Activated CD4-positive, alpha-beta T cell treated with anti-CD3 and anti-CD28 coated beads, Interleukin-2, amount 10 ng/mL, durations not matched to agents 24 days and 14 days (primary cell): ENCODE measurements at places on chromosomes 6 and 20.

DNA sequence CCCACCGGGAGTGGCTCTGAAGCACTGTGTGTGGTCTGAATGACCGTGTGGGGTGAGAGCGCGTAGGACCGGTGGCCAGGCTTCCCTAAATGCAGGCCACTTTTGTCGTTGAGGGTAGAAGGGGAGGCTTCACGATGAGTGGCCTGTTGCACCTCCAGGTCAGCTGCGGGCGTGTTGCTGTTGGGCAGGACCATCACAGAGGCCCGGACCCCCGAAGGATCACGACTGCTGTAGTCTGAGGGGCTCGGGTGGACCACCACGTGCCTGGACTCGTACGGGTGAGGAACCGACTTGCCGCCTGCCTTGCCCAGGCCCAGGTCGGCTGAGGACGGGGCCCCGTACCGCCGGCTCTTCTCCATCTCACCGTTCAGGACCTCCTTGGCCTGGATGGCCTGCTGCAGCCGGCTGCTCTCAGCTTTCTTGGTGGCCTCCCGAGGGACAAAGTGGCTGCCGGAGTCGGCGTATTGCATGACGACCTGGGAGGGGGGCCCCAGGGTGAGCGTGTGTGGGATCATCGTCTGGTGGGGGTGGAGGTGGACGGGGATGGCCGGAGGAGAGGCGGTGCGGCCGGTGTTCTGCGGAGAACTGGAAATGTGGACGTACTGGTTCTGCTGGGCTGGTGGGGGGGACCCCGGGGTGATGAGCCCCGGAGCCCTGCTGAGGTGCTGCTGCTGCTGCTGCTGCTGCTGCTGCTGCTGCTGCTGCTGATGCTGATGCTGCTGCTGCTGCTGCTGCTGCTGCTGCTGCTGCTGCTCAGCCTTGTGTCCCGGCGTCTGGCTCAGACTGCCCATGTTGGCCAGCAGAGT lies 88.8 kb downstream of the GMPR start:
- no peak for DNase-seq

GRCh38 chr6:56244089-56244488 lies 3.3 kb downstream of the COL21A1 start:
- DNase-seq = no peak

- DNase-seq = no peak
Measured at GRCh38 chr6:144654506-144654905, 369.4 kb downstream of the UTRN start.

- DNase-seq = no peak
Measured at GRCh38 chr6:106272287-106272686, 53.3 kb downstream of the ATG5 start.

GRCh38 chr20:13546497-13547131 lies 92.1 kb downstream of the TASP1 start:
- DNase-seq = peak; percentile 90

DNA sequence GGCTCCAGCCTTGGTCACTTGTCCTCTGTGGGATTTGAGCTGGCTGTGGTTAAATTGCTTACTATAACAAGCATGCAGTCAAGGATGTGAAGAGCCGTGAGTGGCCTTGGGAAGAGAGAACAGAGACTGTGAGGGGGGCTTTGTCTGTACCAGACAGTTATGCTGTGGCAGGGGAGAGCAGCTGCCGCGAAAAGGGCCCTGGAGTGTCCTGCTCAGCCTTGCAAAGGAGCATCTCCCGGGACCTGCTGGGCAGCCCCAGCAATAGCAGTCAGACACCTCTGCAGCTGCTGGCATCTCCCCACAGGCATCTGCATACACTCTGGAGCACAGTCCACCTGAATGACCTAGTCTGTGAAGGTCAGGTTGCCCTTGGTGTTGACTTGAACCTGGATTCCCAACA lies 6.3 kb downstream of the EBF4 start:
- peak; percentile 53 for DNase-seq

DNA sequence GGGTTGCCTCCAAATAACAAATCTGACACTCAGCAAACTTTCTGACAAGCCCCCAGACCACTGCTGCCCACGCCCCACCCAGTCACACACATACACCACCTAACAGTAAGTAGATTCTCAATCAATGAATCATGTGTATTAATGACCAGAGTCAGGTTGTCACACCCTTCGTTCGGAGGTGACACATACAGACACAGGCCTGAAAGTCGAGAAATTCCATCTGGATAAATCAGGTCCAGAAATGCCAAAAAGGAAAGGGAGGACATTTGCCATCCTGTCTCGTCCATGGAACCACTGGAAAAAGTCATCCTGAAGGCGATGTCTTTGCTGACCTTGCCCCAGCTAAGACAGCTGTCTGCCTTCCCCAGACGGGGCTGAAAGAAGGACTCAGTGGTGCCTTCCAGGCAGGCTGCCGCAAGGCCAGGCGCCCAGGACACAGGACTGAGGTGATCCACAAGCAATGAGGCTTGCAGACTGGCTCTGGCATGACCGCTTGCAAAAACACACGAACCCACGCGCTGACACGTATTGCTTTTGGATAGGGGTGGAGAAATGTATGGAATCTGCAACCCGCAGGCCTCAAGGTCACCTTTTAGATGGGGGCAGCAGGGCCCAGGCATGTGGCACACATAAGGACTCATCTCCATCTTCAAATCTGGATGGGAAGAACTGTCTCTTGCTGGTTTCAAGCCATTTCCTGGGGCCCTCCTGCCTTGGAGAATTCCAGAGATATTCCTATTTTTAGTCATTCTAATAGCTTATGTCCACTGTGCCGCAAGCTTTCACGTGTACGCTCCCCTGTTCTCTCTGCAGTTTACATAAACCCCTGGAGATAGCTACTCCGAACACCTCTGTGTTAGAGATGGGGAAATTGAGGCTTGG lies 9.0 kb downstream of the NFATC2 start:
- DNase-seq = no peak

GRCh38 chr6:96301781-96302180 lies 219.8 kb upstream of the UFL1 start:
- no peak for DNase-seq

DNA sequence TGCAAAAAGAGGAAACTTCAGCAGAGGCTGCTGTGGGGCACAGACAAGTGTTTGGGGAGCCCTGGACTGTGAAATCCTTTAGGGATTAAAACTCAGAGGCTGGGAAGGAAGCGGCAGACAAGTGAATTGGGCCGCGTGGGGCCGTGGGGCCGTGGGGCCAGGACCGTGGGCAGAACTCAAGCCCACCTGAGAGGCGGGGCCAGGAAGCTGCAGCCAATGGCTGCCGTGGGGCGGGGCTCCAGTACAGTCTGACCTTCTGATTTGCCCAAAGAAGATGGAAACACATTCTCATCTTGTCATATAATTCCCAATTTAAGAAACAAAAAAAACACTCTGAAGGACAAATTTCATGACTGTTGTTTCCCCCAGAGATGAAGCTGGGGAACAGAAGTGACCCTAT lies 55.4 kb downstream of the ANKRD60 start:
- DNase-seq = no peak

DNA sequence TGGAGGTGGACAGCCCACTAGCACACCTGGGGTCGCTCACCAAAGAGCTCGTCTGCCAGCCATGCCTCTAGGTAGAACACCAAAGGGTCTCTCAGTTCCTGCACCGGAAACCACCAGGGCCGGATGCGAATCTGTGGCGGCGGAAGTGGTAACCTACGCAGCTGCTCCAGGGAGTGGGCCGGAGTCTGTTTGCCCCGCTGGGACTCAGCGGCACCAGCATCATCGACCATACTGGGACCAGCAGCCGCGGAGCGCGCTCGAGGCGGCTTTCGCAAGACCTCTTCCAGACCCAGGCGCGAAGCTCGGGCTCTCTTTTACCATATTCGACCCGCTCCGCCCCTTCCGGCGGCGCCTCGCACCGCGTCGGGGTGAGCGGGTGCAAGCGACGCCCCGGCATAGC lies at the start of gene OOEP:
Gene OOEP (minus strand): TSS at position 335 of the 400 bp plus-strand sequence. CDS start 105 bp downstream, at position 230.
- DNase-seq = no peak

DNA sequence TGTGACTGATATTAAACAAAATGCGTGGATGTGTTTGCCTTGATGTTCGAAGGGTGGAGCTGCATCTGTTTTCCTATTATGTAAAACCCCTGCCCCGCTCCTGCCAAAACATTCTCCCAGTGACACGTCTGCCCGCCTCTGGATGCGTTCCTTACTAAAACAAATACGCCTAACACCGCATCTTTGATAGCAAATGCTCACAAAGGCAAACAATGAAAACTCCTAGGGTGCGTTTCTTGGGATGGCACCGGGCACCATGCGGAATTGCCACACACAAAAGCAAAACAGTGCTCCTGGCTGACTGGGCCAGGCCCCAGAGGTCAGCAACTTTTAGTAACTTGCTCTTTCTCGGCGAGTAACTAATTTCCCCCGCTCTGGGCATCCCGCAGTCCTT lies 9.0 kb upstream of the FOXC1 start:
- DNase-seq = no peak

GRCh38 chr20:37903317-37904007 lies 535 bp downstream of the VSTM2L start:
- DNase-seq = peak; percentile 59

DNA sequence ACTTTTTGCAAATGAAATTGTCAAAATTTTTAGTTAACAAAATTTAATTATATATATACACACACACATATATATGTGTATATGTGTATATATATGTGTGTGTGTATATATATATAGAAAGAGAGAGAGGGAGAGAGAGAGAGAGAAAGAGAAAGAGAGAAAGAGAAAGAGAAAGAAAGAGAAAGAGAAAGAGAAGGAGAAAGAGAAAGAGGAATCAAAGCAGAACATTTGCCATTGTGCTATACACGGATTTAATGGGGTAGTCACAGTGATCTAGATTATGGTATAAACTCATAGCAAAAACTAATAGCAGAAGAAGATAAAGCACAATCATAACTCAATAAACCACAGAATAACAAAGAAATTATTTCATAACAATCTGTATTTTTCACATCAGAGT lies 126.7 kb downstream of the DST start:
- DNase-seq = no peak

GRCh38 chr6:17768388-17768787 lies 61.7 kb upstream of the NUP153 start:
- no peak for DNase-seq

DNA sequence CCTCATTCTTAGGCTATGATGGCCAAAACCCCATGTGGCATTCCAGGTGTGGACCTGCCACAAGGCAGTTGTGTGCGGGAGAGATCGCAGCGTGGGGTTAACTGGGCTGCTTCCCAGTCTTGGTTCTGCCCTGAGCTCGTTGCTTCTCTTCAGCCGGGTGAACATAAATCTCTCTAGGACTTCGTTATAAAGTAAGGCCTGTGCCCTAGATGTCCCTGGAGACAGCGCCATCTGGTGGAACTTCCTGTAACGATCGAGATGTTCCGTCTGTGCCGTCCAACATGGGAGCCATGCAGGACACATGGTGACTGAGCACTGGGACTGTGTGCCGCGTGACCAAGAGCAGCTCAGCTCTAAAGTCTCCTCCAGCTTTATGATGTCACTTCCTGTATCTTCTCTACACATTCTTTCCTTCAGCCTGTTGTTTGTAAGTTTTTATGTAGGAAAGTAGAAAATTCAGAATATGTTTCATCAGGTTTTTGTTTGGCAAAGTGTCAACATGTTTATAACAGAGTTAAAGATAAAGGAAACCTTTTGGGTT lies 26.8 kb upstream of the RPP40 start:
- peak; percentile 92 for DNase-seq

- no peak for DNase-seq
Measured at GRCh38 chr6:53659458-53659857, 6.1 kb downstream of the KLHL31 start.

- no peak for DNase-seq
Measured at GRCh38 chr6:136171231-136171630, 78.9 kb downstream of the MTFR2 start.

DNA sequence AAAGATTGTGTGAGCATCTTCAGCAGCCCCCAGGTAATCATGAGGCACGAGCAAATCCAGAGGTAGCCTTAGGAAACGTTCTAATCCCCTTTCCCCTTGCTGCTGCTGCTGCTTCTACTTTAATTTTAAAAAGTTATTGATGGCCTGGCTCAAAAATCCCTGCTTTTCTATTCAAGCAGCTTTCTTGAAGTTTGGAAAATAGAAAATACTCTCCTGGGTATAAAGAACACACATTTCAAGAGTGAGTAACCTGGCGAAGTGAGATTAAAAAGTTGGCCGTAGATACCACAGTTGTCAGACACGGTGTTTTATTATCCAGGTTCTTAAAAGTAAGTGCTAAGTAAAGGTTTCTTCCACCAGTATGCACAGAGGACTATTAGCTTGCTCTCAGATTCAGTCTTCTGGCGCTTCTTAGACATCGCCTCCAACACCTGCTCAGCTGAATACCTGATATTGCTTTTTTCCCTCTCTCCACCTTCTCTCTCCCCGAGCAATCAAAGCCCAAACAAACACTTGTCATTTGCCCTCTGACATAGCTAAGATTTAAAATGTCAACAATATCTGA lies 150.7 kb downstream of the EDN3 start:
- DNase-seq = no peak

GRCh38 chr6:86581833-86582232 lies 355.5 kb upstream of the HTR1E start:
- DNase-seq = no peak

DNA sequence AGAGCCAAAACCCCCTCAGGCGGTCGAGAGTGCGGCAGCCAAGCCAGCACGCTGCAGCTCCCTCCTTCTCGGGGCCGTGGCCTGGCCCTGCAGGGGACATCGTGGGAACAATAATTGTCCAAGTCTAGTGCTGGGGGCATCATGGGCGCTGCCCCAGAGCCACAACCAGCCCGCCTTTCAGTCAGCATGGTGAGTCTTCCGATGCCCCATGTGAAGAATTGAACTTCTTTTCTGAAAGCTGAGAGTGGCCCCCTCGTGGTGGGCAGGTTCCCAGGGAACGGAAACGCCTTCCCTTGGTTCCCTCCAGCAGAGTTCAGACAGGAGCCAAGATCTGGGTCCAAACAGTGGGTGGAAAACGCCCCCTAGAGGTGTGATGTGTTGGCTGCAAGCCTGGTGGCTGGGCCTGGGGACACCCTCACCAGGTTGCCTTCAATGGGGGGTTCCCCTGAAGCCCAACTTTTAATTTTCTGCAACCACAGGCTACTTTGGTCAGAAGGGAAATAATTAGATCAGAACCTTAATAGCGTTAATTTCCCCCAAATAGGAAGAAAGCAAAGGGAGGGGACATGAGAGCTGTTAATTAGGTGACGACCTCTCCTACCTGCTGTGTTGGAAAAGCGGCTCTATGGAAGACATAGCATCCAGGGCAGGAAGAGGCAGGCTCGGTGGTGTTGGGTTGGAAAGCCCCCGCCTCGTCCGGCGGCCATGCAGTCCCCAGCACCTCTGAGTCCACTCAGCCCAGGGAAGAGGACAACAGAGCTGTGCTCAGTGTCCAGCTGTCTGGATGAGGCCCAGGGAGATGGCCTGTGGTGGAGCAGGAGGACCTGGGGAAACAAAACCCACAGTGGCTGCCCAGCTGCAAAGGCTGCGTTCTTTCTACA lies 4.7 kb upstream of the MRGBP start:
- DNase-seq = peak; percentile 94

DNA sequence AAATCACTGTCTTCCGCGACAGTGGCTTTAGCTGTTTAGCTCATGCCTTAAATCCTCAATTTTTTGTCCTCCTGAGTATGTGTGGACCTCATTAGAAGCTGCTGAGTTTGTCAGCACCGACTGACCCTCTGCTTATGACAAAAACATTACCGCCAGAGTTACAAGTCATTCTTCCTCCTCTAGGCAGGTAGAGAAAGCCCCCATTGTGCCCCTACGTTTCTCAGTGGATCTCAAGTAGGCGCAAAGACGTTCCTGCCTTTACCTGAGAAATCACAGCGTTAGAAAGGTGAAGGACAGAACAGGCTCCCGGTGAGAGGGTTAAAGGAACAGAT lies 227.3 kb upstream of the PDE10A start:
- no peak for DNase-seq
